ENCODE measurements at places on chromosomes 2 and 18.

DNA sequence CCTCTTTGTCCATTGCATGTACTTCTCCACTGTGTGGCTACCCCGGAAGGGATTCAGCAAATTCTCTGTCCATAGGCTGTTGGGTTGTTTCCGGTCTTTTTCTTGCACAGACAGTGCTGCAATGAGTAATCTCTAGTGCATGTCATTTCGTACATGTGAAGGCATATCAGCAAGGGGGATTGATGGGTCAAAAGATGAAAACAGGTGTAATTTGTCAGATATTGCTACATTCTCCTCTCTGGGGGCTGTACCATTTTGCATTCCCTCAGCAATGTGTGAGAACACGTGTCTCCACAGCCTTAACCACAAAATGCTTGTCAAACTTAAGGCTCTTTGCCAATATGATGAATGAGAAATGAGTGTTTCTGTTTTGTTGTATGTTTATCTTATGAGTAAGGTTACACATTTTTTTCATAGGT lies 60.5 kb downstream of the KLHL29 start:
- no peak overlapping the region for H3K27ac ChIP-seq
- DNase-seq = no peak
- no peaks in the 10 kb centered on the region for H3K27me3 ChIP-seq
- no peak overlapping the region for H3K4me3 ChIP-seq

DNA sequence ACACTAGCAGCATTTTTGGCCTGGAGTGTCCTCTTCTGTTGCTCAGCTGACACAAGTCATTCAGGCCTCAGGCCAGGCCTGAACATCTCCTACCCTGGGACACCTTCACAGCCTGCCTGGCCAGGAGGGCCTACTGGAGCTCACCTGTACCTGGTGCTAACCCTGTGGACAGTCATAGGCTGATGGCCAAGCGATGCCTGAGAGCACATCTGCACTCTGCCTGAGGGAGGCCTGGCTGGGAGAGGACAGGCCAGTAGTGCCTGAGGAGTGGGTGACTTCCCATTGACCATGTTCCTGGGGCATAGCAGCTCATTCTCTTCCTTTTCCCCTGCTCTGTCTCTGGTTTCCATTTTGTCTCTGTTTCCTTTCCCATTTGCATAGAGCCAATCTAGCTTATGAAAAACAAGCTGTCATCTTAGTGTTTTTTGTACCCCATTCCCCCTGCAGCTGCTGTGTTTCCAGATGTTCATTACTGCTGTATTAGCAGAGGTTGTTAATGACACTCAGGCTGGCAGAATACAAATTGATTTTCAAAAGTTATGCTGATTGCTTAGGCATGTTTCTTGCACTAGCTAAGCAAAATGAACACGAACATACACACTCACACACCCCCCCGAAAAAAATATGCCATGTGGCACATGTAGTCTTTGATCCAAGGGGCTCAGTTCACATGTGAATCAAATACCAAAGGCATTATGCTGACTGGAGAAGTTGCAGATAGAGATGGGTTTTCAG lies 149.7 kb upstream of the HS6ST1 start:
- no peak overlapping the region for H3K4me3 ChIP-seq
- DNase-seq = peak; percentile 44
- peaks cover 25% of the 10 kb centered on the region for H3K4me1 ChIP-seq

DNA sequence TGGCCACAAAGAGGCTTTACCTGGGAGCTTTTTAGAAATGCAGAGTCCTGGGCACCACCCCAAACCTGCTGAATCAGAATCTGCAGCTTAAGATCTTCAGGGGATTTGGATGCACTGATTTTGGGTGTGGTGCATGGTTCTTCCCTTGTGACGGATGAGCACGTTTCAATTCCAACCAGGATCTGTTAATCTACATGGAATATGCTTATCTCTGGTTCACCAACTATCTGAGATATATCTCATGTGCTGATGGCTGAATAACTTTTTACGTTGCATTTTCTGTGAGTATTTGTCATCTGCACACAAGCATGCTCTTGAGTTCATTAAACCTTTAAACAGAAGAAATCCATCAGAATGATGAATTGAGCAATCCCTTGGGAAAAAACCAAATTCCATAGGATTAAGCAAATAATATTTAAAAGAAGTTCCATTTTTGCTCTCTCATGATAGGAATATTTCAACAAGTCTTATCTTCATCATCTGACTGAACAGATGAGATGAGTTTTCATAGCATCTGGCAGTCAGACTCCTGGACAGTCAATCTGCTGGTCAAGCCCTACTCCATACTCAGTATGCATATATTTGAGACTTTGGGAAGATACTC lies 120.6 kb downstream of the PLB1 start:
- no peak for DNase-seq
- no peak overlapping the region for H3K4me3 ChIP-seq
- H3K27ac ChIP-seq = no peak overlapping the region
- no peaks in the 10 kb centered on the region for H3K36me3 ChIP-seq
- H3K4me1 ChIP-seq = peaks cover 34% of the 10 kb centered on the region

- no peaks in the 10 kb centered on the region for H3K36me3 ChIP-seq
- H3K27ac ChIP-seq = no peak overlapping the region
- no peak for DNase-seq
- H3K27me3 ChIP-seq = no peaks in the 10 kb centered on the region
These were observed 17.9 kb downstream of the ANTXR1 start for GRCh38 chr2:69030800-69031428.

DNA sequence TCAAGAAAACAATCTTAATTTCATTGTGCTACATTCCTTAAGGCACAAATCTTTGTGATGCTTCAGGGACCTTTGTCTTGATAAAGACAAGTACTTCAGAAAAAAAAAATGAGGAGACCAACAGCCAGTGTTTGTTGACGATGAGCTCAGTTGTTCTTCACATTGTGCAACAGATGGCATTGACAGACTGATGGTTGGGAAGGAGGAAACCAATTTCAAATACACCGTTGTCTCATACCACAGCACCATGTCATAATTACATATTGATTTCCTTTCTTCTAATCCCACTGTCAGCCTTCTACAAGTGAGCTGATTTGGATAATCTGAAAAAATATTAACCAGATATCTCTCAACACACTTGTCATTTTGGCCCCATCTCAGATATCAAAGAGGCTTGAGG lies 53.7 kb upstream of the GRB14 start:
- H3K36me3 ChIP-seq = no peaks in the 10 kb centered on the region
- H3K27ac ChIP-seq = no peak overlapping the region
- no peak for DNase-seq
- no peaks in the 10 kb centered on the region for H3K27me3 ChIP-seq

DNA sequence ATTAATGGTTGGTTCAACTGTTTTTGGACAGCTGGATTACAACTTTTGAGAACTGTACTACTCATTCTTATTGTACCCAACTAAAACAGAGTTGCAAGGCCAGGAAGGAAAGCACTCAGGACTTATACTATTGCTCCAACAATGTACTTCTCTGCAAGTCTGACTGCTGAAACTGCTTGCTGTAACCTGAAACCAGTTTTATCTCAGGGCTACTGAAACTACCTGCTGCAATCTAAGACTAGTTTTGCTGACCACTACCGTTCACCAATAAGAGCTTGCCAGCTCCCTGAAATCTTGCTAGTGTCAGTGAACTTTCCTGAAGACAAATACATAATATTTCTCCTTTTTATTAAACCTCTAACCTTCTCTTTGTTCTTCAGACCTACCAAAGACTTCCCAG lies 157.3 kb downstream of the CDCA7 start:
- DNase-seq = no peak
- H3K27me3 ChIP-seq = no peaks in the 10 kb centered on the region
- H3K27ac ChIP-seq = no peak overlapping the region
- H3K4me1 ChIP-seq = no peaks in the 10 kb centered on the region

- no peak overlapping the region for H3K27ac ChIP-seq
- H3K36me3 ChIP-seq = no peaks in the 10 kb centered on the region
- no peak overlapping the region for H3K4me3 ChIP-seq
- H3K27me3 ChIP-seq = no peaks in the 10 kb centered on the region
- H3K4me1 ChIP-seq = no peaks in the 10 kb centered on the region
These were observed 443.2 kb upstream of the ID2 start for GRCh38 chr2:8238521-8239230.
